Endodermal cell (in vitro differentiated cells): ENCODE measurements at places on chromosomes 7 and 10. TPM values are rescaled to one million over a fixed set of nuclear protein-coding genes. Genes with fewer than 3 reads are reported as not detected.

- H3K4me1 ChIP-seq, result peaks cover 3% of the 10 kb centered on the region
- H3K27ac ChIP-seq, result no peak overlapping the region
- H3K27me3 ChIP-seq, result no peaks in the 10 kb centered on the region
- DNase-seq, result no peak
- no peaks in the 10 kb centered on the region for H3K36me3 ChIP-seq
Measured at GRCh38 chr7:85833066-85833465, 646.2 kb upstream of the SEMA3D start.

DNA sequence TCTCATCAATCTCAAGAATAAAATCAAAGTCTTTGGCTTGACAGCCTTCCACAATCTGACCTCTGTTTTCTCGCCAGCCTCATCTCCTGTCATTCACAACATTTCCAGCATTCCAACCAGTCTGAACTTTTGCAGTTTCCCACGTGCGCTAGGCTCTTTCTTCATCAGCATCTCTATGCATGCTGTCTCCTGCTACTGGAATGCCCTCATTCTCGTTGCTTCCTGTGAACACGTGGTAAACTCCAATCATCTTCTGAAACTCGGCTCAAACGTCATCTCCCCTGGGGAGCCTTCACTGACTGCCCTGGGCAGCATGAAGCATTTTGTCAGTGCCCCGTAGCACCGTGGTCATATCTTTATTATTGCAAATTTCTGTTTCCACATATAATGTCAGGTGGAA is 12.2 kb upstream of the RSBN1L start:
- H3K27ac ChIP-seq, result no peak overlapping the region
- no peak overlapping the region for H3K4me3 ChIP-seq
- H3K36me3 ChIP-seq, result peaks cover 50% of the 10 kb centered on the region
- H3K27me3 ChIP-seq, result no peaks in the 10 kb centered on the region
- peak; percentile 87 for DNase-seq

DNA sequence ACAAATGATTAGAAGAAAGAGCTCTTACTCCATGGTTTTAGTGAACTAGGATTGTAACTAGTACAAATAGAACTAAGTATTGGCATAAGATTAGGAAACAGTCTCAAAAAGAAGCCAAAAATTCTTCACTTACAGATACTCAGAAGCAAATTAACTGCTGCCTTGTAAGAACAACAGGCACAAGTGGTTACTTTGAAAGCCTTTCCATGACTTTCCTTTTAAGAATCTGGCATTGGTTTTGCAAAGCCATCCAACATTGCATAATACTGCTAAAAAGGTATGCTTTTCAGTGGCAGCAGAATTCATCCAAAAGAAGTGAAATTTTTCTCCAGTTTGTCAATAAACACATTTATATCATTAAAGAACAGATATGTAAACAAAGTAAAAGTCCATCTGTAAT is 126.8 kb upstream of the ODAD2 start:
- H3K27ac ChIP-seq, result no peak overlapping the region
- no peak for DNase-seq
- no peaks in the 10 kb centered on the region for H3K27me3 ChIP-seq
- no peak overlapping the region for H3K4me3 ChIP-seq

DNA sequence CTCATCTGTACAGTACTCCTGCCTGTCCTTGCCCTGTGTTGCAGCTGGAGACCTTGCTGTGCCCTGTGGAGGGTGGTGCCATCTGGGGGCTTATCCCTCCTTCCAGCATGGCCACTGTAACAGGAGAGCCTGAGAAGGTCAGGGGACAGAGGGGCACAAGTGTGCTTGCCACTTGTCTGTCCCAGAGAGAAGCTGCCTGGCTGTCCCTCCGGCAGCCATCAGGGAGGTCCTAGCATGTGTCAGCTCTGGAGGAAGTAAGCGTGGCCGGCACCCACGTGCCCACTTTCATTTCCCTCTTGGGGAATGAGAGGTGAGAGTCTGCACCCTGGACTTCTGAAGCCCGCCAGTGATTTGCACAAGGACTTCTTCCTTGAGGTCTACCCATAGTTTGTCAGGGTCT is 97.0 kb upstream of the PPIF start:
- no peak for DNase-seq
- H3K4me3 ChIP-seq, result no peak overlapping the region
- H3K27ac ChIP-seq, result no peak overlapping the region
- H3K27me3 ChIP-seq, result no peaks in the 10 kb centered on the region

DNA sequence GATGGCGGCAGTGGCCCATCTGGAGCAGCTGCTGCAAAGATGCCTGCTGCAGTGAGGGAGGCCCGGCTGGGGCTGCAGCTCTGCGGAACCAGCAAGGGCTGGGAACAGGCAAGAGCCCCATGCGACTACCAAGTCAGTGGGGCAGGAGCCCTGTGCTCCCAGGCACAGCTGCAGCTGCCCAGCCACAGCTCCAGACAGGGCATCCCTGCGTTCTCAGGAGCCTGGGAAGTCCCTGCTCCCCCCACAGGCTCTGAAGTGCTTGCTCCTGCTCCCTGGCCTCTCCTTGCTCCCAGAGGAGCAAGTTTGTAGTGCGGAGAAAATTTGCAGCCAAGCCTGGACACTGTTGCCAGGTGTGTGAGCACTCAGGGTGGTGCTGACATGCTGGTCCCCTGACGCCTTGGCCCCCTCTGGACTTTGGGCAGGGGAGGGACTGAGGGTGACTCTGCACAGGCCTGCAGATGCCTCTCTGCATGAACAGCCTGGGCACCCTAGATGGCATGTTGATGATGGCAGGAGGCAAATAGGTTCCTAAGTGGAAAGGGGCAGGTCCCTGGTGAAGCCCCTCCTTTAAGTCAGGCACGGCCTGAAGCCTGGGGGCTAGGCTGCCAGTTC is 105.6 kb downstream of the LYZL1 start:
- no peak overlapping the region for H3K4me3 ChIP-seq
- H3K27me3 ChIP-seq, result no peaks in the 10 kb centered on the region
- H3K27ac ChIP-seq, result no peak overlapping the region
- H3K36me3 ChIP-seq, result no peaks in the 10 kb centered on the region
- H3K4me1 ChIP-seq, result no peaks in the 10 kb centered on the region

DNA sequence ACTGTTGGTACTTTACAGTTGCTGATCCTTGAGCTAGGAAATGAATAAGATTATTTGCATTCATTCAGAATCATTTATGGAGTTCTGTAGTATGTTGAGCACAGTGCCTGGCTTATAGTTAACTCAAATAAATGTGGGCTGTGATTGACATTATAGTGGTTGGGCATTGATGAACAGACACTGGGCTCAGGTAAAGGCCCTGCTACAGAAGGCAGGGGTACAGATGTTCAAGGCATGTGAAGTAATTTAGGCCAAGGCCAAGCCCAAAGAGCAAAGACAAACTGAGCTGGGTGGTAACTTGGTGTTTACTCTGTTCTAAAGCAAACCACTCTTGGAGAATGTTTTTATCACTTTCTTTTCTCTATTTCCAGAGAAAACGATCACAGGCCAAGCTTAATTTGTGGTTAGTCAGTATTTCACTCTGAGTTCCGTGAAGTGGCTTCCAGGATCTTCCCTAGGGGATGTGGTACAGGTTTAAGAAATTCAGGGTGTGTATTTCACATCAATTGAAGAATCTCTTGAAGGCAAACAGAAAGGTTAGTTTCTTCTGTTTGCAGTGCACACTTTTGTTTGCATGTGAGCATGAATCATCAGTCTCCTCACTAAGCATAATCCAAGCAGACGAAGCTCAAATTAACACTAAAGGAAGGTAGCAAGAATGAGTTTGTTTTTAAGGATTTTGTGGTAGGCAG is 113.9 kb upstream of the PRR15 start:
- H3K27me3 ChIP-seq, result no peaks in the 10 kb centered on the region
- H3K4me3 ChIP-seq, result peak overlapping the region; percentile 15
- no peak overlapping the region for H3K27ac ChIP-seq
- H3K36me3 ChIP-seq, result no peaks in the 10 kb centered on the region
- H3K4me1 ChIP-seq, result peaks cover 24% of the 10 kb centered on the region

GRCh38 chr10:70619271-70620019 is 16.9 kb upstream of the PRF1 start:
- no peaks in the 10 kb centered on the region for H3K27me3 ChIP-seq
- H3K4me1 ChIP-seq, result no peaks in the 10 kb centered on the region
- no peak overlapping the region for H3K27ac ChIP-seq
- H3K4me3 ChIP-seq, result no peak overlapping the region

GRCh38 chr7:82549616-82550285 is 106.2 kb upstream of the CACNA2D1 start:
- DNase-seq, result no peak
- H3K27ac ChIP-seq, result no peak overlapping the region
- no peaks in the 10 kb centered on the region for H3K27me3 ChIP-seq
- H3K4me1 ChIP-seq, result peaks cover 3% of the 10 kb centered on the region
- no peaks in the 10 kb centered on the region for H3K36me3 ChIP-seq
- no peak overlapping the region for H3K4me3 ChIP-seq

DNA sequence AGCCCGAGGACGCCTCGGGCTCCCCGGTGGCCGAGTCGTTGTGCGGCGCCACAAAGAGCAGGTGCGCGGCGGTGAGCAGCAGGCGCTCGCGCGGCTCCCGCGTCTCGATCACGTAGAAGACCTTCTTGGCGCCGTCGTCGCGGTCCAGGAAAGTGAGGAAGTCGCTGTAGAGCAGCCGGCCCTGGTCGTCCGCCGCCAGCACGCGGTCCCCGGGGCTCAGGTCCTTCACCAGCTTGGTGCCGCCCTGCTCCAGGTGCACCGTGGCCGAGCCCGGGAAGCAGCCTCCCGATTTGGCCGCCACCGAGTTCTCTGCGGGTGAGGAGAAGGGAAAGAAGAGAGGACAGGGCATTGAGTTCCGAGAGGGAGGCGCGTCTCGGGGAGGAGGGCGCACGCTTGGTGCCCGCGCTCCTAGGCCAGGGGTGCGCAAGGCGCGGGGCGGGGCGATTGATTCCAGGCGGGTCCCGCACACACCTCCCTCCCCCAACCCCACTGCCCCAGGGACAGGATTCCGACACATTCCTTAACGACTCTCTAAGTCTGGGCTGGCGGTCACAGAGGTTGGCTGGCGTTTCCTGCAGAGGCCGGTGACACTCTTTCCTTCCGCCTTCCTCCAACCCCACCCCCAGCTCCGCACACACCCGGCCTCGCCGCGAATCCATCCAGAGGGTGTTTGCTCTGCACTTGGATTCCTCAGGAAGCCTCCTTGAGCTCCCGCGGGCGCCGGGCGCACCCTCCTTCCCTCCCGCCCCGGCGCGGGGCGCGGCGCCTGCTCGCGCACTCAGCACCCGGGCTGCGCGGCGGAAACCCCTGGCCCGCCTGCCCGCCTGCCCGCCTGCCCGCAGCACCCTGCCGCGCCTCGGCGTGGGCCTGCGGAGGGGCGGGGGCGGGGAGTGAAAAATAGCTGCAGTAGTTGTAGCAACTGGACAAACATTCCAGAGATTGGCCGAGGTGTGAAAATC is 8.6 kb downstream of the SHH start:
- H3K4me1 ChIP-seq, result peaks cover 6% of the 10 kb centered on the region
- no peak overlapping the region for H3K27ac ChIP-seq
- peak; percentile 90 for DNase-seq
- H3K36me3 ChIP-seq, result no peaks in the 10 kb centered on the region

DNA sequence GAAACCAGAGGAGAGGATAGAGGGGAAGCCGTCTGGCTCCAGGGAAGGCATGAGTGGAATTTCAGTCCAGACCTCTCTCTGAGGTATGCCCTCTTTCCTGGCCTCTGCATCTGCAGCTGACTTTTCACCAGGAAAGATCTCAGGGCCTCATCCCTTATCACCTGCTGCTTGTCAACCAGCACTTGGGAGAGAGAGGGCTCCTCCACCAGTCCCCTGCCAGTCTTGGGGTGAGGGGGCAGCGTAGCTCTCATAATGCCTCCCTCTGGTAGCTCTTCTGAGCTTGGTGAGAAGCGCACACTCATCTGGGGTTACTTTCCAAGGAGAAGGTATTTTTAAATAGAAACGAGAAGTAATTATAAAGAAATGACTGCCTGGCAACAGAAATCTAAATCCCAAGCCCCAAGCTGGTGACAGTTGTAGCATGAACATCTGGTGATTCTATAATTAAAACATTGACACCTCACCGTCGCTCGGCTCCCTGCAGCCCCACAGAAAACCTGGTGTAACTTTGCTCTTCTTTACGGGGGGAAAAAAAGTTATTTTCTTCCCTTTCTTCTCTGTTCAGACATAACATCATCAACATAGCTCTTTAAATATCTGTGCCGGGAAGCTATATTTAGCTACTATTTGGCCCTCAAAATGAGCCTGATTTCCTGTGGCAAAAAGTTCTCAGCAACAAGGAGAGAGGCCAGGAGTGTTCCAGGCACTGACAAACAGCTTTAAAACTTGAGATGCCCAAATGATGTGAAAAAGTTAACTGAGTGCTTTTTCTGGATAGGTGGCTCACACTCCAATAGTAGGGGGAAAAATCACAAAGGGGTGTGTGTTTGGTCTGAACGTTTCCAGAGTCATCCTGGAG is 26.9 kb downstream of the HIP1 start:
- DNase-seq, result no peak
- no peak overlapping the region for H3K4me3 ChIP-seq
- H3K27me3 ChIP-seq, result no peaks in the 10 kb centered on the region

DNA sequence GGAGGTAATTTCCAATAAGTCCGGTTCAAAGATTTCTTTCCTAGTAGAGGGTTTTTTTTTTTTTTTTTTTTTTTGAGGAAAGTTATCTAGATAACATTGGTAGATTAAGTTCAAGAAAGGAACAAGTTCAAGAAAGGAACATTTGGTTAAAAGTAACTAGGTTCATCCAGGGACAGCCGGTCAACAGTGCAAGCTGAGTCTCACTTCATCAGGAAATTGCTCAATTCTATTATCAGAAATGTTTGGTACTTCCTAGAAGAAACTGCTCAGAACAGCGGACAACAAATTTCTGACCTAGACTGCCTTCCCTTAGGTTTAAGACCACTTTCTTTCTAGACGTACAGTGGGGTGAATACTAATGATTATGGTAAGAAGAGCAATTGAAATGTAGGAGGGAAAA is 3.7 kb upstream of the IL2RA start:
- H3K4me1 ChIP-seq, result no peaks in the 10 kb centered on the region
- no peak overlapping the region for H3K27ac ChIP-seq
- DNase-seq, result peak; percentile 8
- no peak overlapping the region for H3K4me3 ChIP-seq
- H3K27me3 ChIP-seq, result no peaks in the 10 kb centered on the region

- DNase-seq, result no peak
- no peaks in the 10 kb centered on the region for H3K27me3 ChIP-seq
- no peak overlapping the region for H3K27ac ChIP-seq
- peaks cover 5% of the 10 kb centered on the region for H3K4me1 ChIP-seq
Measured at GRCh38 chr7:100079024-100079560, 2.4 kb downstream of the ZNF3 start.

GRCh38 chr7:26854876-26855855 is 9.2 kb downstream of the SKAP2 start:
- H3K27ac ChIP-seq, result no peak overlapping the region
- H3K27me3 ChIP-seq, result peaks cover 76% of the 10 kb centered on the region
- H3K36me3 ChIP-seq, result no peaks in the 10 kb centered on the region
- no peak for DNase-seq
- H3K4me3 ChIP-seq, result no peak overlapping the region

GRCh38 chr7:32108651-32109050 is 38.4 kb upstream of the PDE1C start:
- DNase-seq, result no peak
- H3K27ac ChIP-seq, result no peak overlapping the region
- H3K36me3 ChIP-seq, result no peaks in the 10 kb centered on the region
- no peak overlapping the region for H3K4me3 ChIP-seq
- no peaks in the 10 kb centered on the region for H3K4me1 ChIP-seq

- H3K36me3 ChIP-seq, result no peaks in the 10 kb centered on the region
- H3K4me1 ChIP-seq, result peaks cover 6% of the 10 kb centered on the region
- H3K4me3 ChIP-seq, result no peak overlapping the region
- no peak overlapping the region for H3K27ac ChIP-seq
- no peaks in the 10 kb centered on the region for H3K27me3 ChIP-seq
Measured at GRCh38 chr7:81499262-81500116, 270.4 kb downstream of the HGF start.

SPDYE2B gene
- not detected in 3 replicates for total RNA-seq

GDI2 gene
- 295 to 315 TPM (median 299 TPM) in 3 replicates for total RNA-seq

TAF5 gene
- 7.7 and 8.4 TPM in 2 replicates for total RNA-seq
